ENCODE measurements at places on chromosomes 7 and 10.

DNA sequence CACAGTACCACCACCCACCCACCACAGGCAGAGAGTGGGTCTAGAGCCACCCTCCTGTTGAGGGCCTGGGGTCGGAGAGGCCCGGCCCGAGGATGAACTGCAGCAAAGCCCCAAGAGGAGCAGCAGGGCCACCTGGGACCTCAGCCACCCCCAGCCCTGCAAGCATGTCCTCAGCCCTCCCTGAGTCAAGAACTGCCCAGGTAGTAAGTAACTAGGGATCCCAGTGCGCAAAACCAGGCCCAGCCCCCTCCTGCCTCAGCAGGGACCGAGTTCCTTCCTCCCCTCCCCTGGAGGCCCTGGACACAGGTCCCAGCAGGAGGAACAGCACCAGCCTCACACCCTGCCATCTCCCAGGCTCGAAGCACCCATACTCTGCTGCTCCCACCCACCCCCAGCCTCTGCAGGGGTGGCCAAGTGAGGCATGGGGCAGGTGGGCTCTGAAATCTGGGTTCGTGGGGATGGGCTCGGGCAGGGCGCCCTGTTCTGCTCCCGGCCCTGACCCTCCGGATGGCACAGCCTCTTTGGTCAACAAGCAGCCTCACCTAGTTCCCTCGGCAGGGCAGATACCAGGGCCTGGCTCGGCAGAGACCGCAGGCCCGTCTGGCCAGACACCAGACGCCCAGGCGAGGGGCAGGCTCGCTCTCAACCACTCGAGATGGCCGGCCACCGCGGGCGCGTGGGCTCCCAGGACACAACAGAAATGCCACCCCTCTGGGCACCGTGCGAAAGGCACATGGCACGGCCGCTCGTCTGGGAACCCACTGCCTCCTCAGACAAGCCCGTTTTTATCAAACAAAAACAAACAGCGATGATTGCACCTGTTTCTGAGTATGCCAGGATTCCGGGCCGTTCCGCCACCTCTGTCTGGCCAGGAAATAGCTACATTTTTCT lies 15.2 kb downstream of the PDGFA start:
- no peak for DNase-seq
- H3K27ac ChIP-seq, result no peak overlapping the region

DNA sequence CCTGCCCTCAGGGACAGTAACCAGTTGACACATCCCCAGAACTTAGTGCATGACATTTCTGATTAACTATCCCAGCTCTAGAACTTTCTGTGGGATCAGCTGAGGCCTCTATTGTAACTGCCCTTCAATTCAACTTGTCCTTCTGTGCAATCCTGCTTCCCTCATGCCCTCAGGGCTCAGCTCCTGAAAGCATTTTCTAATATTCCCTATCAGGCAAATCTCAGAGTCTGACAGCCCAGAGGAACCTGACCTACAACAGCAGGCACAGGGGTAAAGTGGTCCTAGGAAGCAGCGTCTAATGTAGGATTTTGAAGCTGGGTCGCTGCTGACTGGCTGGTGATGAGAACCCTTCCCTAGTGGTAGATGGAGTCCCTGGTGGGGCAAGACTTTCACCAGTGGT lies 13.6 kb upstream of the STN1 start:
- H3K4me3 ChIP-seq, result no peak overlapping the region
- H3K27me3 ChIP-seq, result no peaks in the 10 kb centered on the region
- no peaks in the 10 kb centered on the region for H3K36me3 ChIP-seq
- no peak overlapping the region for H3K27ac ChIP-seq
- no peak for DNase-seq

DNA sequence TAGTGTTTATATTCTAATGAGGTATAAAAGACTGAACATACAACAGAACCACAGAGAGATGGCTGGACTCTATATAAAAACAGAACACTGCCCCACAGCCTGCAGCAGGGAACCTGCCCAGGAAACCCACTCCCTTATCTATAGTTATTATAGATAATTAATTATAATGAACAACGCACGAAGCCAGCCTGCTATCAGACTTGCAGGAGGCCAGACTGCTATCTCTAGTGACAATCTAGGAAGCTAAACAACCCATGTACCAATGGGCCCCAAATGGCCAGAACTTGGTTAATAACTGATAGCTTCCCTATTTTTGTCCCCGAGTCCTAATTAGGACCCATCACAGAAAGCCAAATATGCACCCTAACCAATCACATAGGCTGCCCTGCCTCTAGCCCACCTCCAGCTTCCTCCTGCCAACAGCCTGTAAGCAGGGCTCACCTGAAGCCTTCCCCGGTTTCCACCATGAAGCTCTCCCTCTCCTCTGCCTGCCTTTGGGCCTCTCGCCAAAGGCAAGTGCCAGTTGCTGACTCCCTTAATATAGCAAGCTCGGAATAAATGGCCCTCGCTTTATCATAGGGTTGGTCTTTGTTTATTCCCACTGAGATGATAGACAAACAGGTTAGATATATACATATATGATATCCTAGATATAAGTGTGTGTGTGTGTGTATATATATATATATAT lies 74.5 kb downstream of the SYPL1 start:
- no peak for DNase-seq
- H3K4me3 ChIP-seq, result no peak overlapping the region
- no peaks in the 10 kb centered on the region for H3K36me3 ChIP-seq
- H3K27me3 ChIP-seq, result peaks cover 16% of the 10 kb centered on the region
- no peak overlapping the region for H3K27ac ChIP-seq
- H3K4me1 ChIP-seq, result peaks cover 4% of the 10 kb centered on the region

- H3K36me3 ChIP-seq, result no peaks in the 10 kb centered on the region
- DNase-seq, result peak; percentile 40
- H3K4me3 ChIP-seq, result no peak overlapping the region
- peaks cover 17% of the 10 kb centered on the region for H3K4me1 ChIP-seq
These were observed 47.6 kb downstream of the STEAP1B start for GRCh38 chr7:22452142-22452959.
